ENCODE measurements at places on chromosomes 6 and 20.

DNA sequence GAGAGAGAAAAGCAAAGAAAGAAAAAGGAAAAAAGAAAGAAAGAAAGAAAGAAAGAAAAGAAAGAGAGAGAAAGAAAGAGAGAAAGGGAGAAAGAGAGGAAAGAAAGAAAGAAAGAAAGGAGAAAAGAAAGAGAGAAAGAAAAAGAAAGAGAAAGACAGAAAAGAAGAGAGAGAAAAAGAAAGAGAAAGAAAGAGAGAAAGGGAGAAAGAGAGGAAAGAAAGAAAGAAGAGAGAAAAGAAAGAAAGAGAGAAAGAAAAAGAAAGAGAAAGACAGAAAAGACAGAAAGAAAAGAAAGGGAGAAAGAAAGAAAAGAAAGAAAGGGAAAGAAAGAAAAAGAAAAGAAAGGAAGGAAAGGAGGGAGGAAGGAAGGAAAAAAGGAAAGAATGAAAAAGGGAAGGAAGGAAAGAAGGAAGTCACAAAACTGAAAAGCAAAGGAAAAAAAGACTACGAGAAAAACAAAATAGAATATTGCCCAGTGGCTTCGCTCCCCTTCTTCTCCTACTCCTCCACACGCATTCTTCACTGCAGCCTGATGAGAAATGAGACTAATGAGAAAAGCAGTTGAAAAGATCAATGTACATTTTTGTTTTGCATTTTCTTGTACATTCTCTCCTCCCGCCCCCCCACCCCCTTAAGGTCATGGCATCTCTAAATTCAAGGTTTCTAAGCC, 170.0 kb downstream of the SOD2 start:
- no peak overlapping the region for H3K27ac ChIP-seq
- DNase-seq = no peak
- no peak overlapping the region for H3K4me3 ChIP-seq
- no peaks in the 10 kb centered on the region for H3K4me1 ChIP-seq
- no peaks in the 10 kb centered on the region for H3K36me3 ChIP-seq

GRCh38 chr20:22825076-22825475, 210.0 kb upstream of the SSTR4 start:
- H3K27ac ChIP-seq = no peak overlapping the region
- no peak for DNase-seq
- no peaks in the 10 kb centered on the region for H3K4me1 ChIP-seq
- no peaks in the 10 kb centered on the region for H3K36me3 ChIP-seq
- H3K27me3 ChIP-seq = no peaks in the 10 kb centered on the region

GRCh38 chr6:89853068-89853467, 23.4 kb downstream of the CASP8AP2 start:
- no peaks in the 10 kb centered on the region for H3K27me3 ChIP-seq
- H3K4me1 ChIP-seq = no peaks in the 10 kb centered on the region
- no peak for DNase-seq
- H3K27ac ChIP-seq = no peak overlapping the region

- peak overlapping the region; percentile 78 for H3K4me3 ChIP-seq
- H3K4me1 ChIP-seq = peaks cover 29% of the 10 kb centered on the region
- H3K27ac ChIP-seq = peak overlapping the region; percentile 80
- no peak for DNase-seq
Measured at GRCh38 chr6:26420688-26421171, 18.7 kb downstream of the BTN3A1 start.

DNA sequence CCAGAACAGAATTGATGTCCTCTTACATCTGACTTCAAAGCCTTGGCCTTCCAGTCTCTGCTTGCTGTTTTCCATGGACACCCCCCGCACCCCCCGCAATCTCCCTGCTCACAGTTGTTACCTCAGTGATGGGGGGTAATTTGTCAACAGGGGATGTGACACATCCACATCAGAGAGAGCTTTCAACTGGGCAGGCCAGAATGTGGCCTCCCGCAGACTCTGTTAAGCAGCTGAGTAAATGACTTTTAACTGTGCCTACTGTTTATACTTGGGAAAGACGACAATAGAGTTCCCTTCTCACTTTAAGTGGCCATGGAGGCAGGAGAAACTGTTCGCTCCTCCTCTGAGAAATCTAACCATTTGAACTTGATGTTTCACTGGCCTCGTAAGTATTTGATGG, 51.0 kb downstream of the TXNDC5 start:
- H3K27ac ChIP-seq = no peak overlapping the region
- DNase-seq = no peak
- H3K4me3 ChIP-seq = no peak overlapping the region
- no peaks in the 10 kb centered on the region for H3K4me1 ChIP-seq
- H3K36me3 ChIP-seq = no peaks in the 10 kb centered on the region

DNA sequence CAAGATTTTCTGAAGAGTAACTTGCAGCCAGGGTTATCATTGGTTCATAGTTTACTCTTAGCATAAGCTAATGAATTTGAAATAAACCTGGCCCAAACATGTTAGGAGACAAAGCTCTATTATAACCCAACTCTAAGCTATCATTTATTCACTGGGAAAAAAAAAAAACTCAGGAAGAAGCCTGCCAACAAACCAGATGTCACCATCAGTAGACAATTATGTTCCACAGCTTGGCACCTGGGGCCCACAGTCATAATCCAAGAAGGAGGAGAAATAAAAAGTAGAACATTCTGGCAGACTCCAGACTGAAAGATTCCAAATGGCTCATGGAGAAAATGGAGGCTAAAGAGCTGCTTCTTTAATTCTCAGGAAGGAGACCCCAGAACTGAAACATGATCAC, 100.0 kb upstream of the CNR1 start:
- H3K27ac ChIP-seq = no peak overlapping the region
- H3K4me1 ChIP-seq = no peaks in the 10 kb centered on the region
- H3K4me3 ChIP-seq = no peak overlapping the region
- H3K27me3 ChIP-seq = no peaks in the 10 kb centered on the region
- H3K36me3 ChIP-seq = no peaks in the 10 kb centered on the region
- no peak for DNase-seq

DNA sequence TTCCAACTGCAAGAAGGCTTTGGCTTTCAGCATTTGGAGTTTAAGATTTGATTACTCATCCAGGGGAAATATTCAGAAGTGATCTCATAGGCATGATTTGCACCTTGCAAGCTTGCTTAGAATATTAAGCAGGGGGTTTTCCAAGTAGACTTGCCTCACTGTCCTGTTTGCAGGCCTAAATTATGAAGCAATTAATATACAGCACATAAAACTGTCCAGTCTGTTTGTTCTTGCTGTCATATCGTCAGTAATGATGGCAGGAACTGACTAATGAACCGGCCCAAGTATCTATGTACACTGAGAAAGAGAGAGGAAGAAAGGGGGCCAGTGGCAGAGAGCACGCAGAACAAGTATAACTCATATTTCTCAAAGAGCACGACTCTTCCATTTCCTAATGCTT, 212.5 kb upstream of the SUPT3H start:
- H3K27me3 ChIP-seq = no peaks in the 10 kb centered on the region
- peak overlapping the region; percentile 68 for H3K27ac ChIP-seq
- peaks cover 18% of the 10 kb centered on the region for H3K4me1 ChIP-seq

DNA sequence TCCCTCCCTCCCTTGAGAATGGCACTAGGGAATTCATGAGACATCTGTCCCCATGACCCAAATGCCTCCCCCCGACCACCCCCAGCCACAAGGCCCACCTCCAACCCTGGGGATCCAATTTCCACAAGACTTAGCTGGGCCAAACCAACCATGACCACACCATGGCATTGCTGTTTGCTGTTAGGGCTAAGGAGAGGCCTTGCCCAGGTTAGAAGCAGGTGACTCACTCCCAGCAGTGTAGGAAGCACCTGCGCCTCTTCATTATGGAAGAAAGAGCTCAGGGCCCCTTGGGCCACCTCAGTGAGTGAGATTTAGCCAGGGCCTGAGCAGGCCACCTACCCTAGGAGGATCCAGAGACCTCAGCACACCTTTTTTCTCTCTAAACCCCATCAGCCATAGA, 337.9 kb downstream of the TAF4 start:
- no peaks in the 10 kb centered on the region for H3K36me3 ChIP-seq
- H3K4me1 ChIP-seq = no peaks in the 10 kb centered on the region
- no peak overlapping the region for H3K4me3 ChIP-seq
- DNase-seq = no peak
- H3K27me3 ChIP-seq = no peaks in the 10 kb centered on the region
- no peak overlapping the region for H3K27ac ChIP-seq

- no peaks in the 10 kb centered on the region for H3K36me3 ChIP-seq
- H3K27ac ChIP-seq = no peak overlapping the region
- H3K4me3 ChIP-seq = no peak overlapping the region
- H3K27me3 ChIP-seq = no peaks in the 10 kb centered on the region
- DNase-seq = no peak
Measured at GRCh38 chr6:91483415-91484105, 896.7 kb upstream of the MAP3K7 start.

GRCh38 chr6:158797331-158798310, 21.5 kb downstream of the EZR start:
- peaks cover 99% of the 10 kb centered on the region for H3K4me1 ChIP-seq
- no peaks in the 10 kb centered on the region for H3K36me3 ChIP-seq
- no peaks in the 10 kb centered on the region for H3K27me3 ChIP-seq
- no peak for DNase-seq

DNA sequence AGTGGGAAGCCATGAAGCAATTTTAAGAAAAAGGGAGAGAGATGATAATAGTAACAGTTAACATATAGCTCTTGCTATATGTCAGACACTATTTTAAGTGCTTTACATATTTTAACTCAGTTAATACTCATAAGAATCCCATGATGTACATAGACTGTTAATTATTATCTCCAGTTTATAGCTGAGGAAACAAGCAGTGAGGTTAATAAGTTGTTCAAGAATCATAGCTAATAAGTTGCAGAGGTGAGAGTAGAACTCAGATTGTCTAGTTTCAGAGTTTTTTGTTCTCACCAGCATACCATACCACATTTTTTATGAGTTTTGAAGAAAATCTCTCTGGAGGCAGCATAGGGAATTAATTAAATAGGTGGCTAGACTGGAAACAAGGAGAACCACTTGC, 144.6 kb upstream of the MMS22L start:
- H3K27ac ChIP-seq = no peak overlapping the region
- H3K4me1 ChIP-seq = no peaks in the 10 kb centered on the region
- no peaks in the 10 kb centered on the region for H3K27me3 ChIP-seq
- H3K36me3 ChIP-seq = no peaks in the 10 kb centered on the region
- no peak overlapping the region for H3K4me3 ChIP-seq
- DNase-seq = no peak

DNA sequence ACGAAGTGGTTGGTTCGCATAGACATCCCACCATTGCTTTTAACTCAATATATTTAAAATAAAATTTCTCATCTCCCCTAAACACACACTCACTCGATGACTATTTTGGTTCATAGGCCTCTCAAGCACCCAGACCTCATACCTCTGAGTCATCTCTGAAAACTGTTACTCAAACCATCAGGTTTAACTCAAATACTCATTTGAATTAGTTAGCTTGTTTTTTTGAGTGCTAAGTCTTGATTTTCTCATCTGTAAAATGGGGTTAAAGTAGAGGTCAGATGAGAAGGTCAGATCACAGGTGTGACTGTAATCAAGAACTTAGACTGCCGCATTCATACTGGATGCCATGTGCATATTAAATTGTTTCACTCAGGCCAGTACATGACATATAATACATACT, 243.9 kb upstream of the TENT5A start:
- H3K4me1 ChIP-seq = peaks cover 22% of the 10 kb centered on the region
- no peak for DNase-seq

GRCh38 chr6:1499777-1500176, 109.9 kb upstream of the FOXC1 start:
- no peak for DNase-seq
- H3K4me3 ChIP-seq = no peak overlapping the region
- H3K36me3 ChIP-seq = no peaks in the 10 kb centered on the region
- H3K4me1 ChIP-seq = no peaks in the 10 kb centered on the region
- no peaks in the 10 kb centered on the region for H3K27me3 ChIP-seq
- H3K27ac ChIP-seq = no peak overlapping the region

DNA sequence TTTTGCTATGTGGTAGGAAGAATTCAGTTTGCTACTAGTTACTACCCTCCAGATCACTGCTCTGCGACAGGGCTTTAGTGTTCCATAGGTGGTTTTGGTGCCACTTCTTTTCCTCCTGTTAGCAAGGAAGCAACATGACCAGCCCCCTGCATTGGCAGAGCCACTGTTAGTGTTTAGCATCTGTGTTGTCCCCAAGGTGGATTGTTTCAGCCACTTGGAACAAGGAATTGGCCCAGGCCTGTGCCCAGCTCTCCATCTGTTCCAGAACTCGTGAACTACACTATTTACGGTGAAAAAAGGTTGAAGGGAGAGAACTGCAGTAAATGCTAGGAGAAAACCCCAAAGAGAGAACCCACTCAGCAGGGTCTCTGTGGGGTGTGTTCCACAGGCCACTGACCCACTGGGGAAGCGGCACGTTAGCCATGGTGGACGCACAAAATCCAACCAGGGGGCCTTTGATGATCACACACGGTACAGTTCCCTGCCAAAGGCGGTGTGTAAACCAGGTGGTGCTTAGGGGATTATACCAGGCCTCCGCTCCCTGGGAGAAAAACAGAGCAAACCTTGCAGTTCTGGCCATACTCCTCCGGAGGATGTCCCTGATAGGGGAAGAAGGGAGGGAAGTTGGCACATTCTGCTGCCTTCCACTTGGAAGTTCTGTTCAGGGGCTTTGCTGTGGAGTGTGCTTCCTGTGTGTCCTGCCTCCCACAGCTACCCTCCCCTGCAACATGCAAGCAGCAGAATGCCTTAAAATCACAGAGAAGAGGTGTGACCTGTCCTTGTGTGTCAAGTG, 72.3 kb downstream of the LYRM2 start:
- H3K4me1 ChIP-seq = peaks cover 15% of the 10 kb centered on the region
- no peak overlapping the region for H3K27ac ChIP-seq
- H3K27me3 ChIP-seq = peaks cover 40% of the 10 kb centered on the region
- DNase-seq = no peak

DNA sequence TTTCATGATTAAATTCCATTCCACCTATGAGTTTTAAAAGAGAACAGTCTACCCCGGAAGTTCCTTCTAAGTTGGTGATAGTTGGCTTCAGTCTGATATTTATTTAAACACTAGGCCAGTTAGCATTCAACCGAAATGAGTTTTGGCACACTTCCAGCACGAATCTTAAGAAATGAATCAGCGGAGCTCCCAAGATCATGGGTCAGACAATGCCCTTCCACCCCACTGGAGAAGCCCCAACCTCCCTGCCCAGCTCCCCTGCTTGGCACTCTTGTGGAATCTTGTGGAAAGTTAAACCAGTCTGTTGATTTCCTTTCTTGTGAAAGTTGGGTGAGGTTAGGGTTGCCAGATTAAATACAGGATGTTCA, 64.3 kb downstream of the MKKS start:
- no peaks in the 10 kb centered on the region for H3K36me3 ChIP-seq
- no peaks in the 10 kb centered on the region for H3K27me3 ChIP-seq

DNA sequence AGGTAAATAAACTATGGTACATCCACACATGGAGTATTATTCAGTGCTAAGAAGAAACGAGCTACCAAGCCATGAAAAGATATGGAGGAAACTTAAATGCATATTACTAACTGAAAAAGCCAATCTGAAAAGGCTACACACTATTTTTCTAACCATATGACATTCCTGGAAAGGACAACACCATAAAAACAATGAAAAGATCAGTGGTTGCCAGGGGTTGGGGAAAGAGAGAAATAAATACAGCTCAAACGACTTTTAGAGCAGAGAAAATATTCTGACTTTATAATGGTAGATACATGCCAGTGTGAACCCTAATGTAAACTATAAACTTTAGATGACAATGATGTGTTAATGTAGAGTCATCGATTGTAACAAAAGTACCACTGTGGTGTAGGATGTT, 225.9 kb upstream of the BTBD3 start:
- no peak overlapping the region for H3K27ac ChIP-seq
- no peaks in the 10 kb centered on the region for H3K36me3 ChIP-seq
- H3K4me1 ChIP-seq = peaks cover 6% of the 10 kb centered on the region

Measured in esophagus squamous epithelium (tissue), 5 donors.